A549 treated with RU486 at 1 μM for 4 hours (cell line): ENCODE measurements at places on chromosomes 11 and 22. TPM values are rescaled to one million over a fixed set of nuclear protein-coding genes. Genes with fewer than 3 reads are reported as not detected.

HMBS gene
- 45.4 to 52.9 TPM (median 51.2 TPM) in 5 replicates for total RNA-seq

DKK3 gene
- 10.1 to 15.6 TPM (median 12.2 TPM) in 5 replicates for total RNA-seq

P2RX6 gene
- 0.33 to 0.98 TPM (median 0.70 TPM) in 5 replicates for total RNA-seq

ACTN3 gene
- total RNA-seq, result 0.06 TPM in 1 of 5 replicates, not detected in the others

CDC42EP1 gene
- total RNA-seq, result 27.8 to 39.1 TPM (median 37.3 TPM) in 5 replicates

APOA4 gene
- total RNA-seq, result not detected in 5 replicates

APIP gene
- 21.2 to 29.9 TPM (median 24.5 TPM) in 5 replicates for total RNA-seq

ACR gene
- total RNA-seq, result 0.25 TPM in 1 of 5 replicates, not detected in the others

GLYAT gene
- total RNA-seq, result not detected in 5 replicates

LRRC10B gene
- 0.11 to 0.24 TPM (median 0.15 TPM) in 5 replicates for total RNA-seq

TMEM86A gene
- 0.29 to 0.54 TPM (median 0.42 TPM) in 5 replicates for total RNA-seq

TMEM191B gene
- 0.42 to 2.3 TPM (median 1.3 TPM) in 5 replicates for total RNA-seq

PLEKHB1 gene
- total RNA-seq, result 0.44 to 1.2 TPM (median 0.85 TPM) in 5 replicates

KRTAP5-11 gene
- not detected in 5 replicates for total RNA-seq

SLC1A2 gene
- total RNA-seq, result 0.05 to 0.35 TPM (median 0.10 TPM) in 4 of 5 replicates, not detected in the other

OPCML gene
- not detected in 5 replicates for total RNA-seq

FZD4 gene
- 0.95 to 1.5 TPM (median 1.3 TPM) in 5 replicates for total RNA-seq

DBX1 gene
- total RNA-seq, result not detected in 5 replicates

TRIM66 gene
- 1.1 to 2.3 TPM (median 1.7 TPM) in 5 replicates for total RNA-seq

KCNQ1OT1 gene
- 0.01 to 0.06 TPM (median 0.04 TPM) in 5 replicates for total RNA-seq

RABL2B gene
- 14.7 to 21.6 TPM (median 19.8 TPM) in 5 replicates for total RNA-seq

MFNG gene
- 1.6 to 2.9 TPM (median 2.0 TPM) in 5 replicates for total RNA-seq

TSPAN18 gene
- total RNA-seq, result 1.4 to 2.8 TPM (median 2.3 TPM) in 5 replicates

ABCC8 gene
- 1.1 to 4.1 TPM (median 1.8 TPM) in 5 replicates for total RNA-seq

E2F8 gene
- total RNA-seq, result 5.2 to 7.2 TPM (median 6.1 TPM) in 5 replicates

DDX25 gene
- 0.10 TPM in 1 of 5 replicates, not detected in the others for total RNA-seq

CTR9 gene
- 19.4 to 31.0 TPM (median 24.0 TPM) in 5 replicates for total RNA-seq

MYEOV gene
- 92.4 to 111 TPM (median 104 TPM) in 5 replicates for total RNA-seq

CCDC81 gene
- total RNA-seq, result 0.09 to 0.43 TPM (median 0.29 TPM) in 5 replicates

SYT13 gene
- total RNA-seq, result 5.0 to 7.7 TPM (median 7.1 TPM) in 5 replicates

OR8G5 gene
- not detected in 5 replicates for total RNA-seq

RASGRP2 gene
- 0.41 to 1.5 TPM (median 1.2 TPM) in 5 replicates for total RNA-seq

SLC2A11 gene
- 8.1 to 10.9 TPM (median 9.4 TPM) in 5 replicates for total RNA-seq

TTC9C gene
- 29.5 to 36.2 TPM (median 31.1 TPM) in 5 replicates for total RNA-seq

HEPN1 gene
- not detected in 5 replicates for total RNA-seq

MRGPRF gene
- total RNA-seq, result 0.08 to 0.18 TPM (median 0.14 TPM) in 4 of 5 replicates, not detected in the other

KRTAP5-1 gene
- total RNA-seq, result not detected in 5 replicates

RAPSN gene
- total RNA-seq, result 0.07 TPM in 1 of 5 replicates, not detected in the others

SCGB2A2 gene
- total RNA-seq, result not detected in 5 replicates

RFPL3 gene
- not detected in 5 replicates for total RNA-seq

OR5B2 gene
- total RNA-seq, result not detected in 5 replicates

NEFH gene
- total RNA-seq, result 0.07 to 0.10 TPM (median 0.08 TPM) in 4 of 5 replicates, not detected in the other

AQP11 gene
- 1.5 to 3.3 TPM (median 2.6 TPM) in 5 replicates for total RNA-seq

MPPED1 gene
- not detected in 5 replicates for total RNA-seq

TMEM151A gene
- total RNA-seq, result 1.6 to 4.3 TPM (median 3.9 TPM) in 5 replicates
